Left renal pelvis (tissue), 4 donors: ENCODE measurements at places on chromosomes 16 and 17. TPM values are rescaled to one million over a fixed set of nuclear protein-coding genes. Genes with fewer than 3 reads are reported as not detected.

DNA sequence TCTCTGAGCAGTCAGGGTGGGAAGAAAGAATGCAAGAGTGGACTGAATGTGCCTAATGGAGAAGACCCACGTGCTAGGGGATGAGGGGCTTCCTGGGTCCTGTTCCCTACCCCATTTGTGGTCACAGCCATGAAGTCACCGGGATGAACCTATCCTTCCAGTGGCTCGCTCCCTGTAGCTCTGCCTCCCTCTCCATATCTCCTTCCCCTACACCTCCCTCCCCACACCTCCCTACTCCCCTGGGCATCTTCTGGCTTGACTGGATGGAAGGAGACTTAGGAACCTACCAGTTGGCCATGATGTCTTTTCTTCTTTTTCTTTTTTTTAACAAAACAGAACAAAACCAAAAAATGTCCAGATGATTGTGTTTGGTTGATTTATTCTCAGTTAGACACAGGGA lies 14.1 kb downstream of the IGFBP4 start:
- DNase-seq, result no peak

DNA sequence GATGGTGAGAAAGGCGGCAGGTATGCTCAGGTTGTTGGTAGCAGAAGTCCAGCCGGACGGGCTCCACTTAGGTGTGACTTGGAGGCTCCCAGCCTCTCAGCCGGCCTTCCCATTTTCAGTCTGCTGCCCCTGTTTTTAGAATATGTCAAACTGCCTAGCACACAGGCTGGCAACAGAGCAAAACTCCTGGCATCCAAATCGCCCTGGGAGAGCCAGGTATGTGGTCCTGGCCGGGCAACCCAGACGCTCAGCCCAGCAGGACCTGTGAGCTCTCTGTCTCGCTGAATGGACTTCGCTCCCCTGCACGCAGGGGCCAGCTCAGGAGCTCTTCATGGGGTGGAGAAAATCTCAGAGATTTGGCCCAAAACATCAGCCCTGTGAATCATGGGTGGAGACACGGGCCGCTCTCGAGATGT lies 147.9 kb upstream of the CHMP6 start:
- no peak for DNase-seq

GRCh38 chr16:66515596-66516508 lies 34.1 kb downstream of the TK2 start:
- DNase-seq, result no peak

GRCh38 chr17:28912281-28912937 lies 9.5 kb upstream of the DHRS13 start:
- no peak for DNase-seq

GRCh38 chr16:11273721-11274324 lies 394 bp upstream of the PRM3 start:
- no peak for DNase-seq

C16orf96 gene
- 0.41 TPM for polyA plus RNA-seq
